Mammary microvascular endothelial cell (primary cell): ENCODE measurements at places on chromosomes 3 and 15. TPM values are rescaled to one million over a fixed set of nuclear protein-coding genes. Genes with fewer than 3 reads are reported as not detected.

ALCAM gene
- 126 and 132 TPM in 2 replicates for total RNA-seq

RMDN3 gene
- 20.9 and 23.1 TPM in 2 replicates for total RNA-seq

SLC51B gene
- not detected in 2 replicates for total RNA-seq

SPINK8 gene
- not detected in 2 replicates for total RNA-seq

ADCY5 gene
- total RNA-seq: not detected in 2 replicates

CCDC54 gene
- total RNA-seq: not detected in 2 replicates

PAQR5 gene
- 0.47 TPM in 1 of 2 replicates, not detected in the other for total RNA-seq

ST3GAL6 gene
- 25.0 and 28.8 TPM in 2 replicates for total RNA-seq

ZIC4 gene
- total RNA-seq: not detected in 2 replicates

GOLGA6L4 gene
- total RNA-seq: 0.74 and 4.7 TPM in 2 replicates

REC114 gene
- not detected in 2 replicates for total RNA-seq

ZKSCAN7 gene
- total RNA-seq: 1.00 and 1.8 TPM in 2 replicates
